NAMALWA (cell line): ENCODE measurements at places on chromosomes 5 and 9.

DNA sequence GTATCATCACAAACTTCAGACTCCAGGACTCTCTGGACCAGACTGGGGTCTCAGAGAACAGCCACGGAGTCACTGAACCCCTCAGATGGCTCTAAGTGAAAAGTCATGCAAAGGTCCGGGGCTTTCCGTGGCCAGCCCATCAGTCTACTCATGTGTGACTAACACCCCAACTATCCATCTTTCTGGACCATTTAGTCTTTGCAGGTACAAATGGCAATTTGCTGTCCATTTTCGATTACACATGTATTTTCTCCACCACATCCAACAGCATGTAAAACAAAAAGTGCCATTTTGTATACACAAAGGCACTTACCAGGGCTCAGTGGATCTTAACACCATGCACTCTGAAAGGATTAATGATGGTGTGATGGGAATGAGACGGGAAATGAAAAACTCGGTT, 387.7 kb downstream of the BNC2 start:
- no peak for DNase-seq

DNA sequence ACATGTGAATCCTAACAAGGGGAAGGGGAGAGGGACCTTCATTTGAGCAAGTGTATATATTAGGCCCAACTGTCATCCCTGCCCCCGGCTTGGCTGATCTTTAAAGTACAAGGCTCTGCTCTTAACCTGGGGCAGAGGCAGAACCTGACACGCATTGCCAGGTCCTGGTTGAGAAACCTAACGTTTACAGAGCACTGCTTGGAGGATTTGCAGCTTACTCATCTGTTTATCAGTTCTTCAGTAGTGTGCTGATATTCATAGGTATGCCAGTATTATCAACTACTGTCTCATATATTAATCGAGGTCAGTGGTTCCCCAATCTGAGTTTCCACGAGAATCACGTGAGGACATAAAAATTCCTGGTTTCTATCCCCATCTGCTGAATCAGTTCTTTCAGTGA, 50.4 kb downstream of the ACO1 start:
- no peak for DNase-seq

DNA sequence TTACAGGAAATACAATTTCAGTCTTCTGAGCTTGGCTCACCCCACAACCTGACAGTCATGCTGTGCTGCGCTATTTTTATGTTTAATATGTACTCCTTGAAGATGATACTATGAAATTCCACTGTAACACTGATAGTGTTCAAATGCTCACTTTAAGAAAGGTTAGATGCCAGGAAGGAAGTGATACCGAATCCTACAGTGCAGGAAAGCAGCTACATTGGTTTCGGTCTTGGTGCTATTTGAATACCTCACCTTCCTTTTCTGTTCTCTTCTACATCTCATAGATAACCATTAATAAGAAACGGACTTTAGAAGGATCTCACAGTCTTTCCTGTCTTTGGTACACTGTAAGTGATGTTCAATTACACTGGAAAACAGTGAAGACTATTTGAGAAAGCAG, 117.6 kb downstream of the SEMA5A start:
- DNase-seq: no peak

DNA sequence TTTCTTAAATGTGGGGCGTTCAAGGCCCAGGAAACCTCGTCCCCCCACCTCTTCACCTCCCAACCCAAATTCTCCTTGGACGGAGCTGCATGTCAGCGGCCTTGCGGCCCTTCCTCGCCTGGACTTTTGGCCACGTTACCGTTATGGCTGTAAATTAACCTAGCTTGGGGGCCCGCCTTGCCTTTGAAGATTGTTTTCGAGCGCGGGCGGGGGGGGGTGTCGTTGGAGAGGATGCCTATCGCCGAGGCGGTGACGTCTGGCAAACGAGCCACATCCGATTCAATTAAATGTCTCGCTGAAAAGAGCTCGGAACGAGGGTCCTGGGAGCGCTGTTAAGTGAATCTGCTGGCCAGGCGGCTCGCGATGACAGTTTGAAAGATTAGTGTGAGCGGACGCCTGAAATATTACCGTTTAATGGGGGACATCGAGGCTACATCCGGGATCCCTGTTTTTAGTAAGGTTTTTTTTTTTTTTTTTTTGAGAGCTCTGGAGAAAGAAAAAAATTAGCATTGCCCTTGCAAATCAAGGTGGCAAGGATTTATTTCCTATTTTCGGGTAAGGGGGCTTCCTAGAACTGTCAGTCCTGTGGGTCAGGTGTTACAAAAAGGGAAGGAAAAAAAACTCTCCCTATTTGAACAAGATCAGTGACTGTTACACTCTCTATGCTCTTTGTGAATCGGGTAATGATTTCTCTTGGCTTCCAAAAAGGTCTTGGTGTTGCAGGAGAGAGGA, 2.3 kb upstream of the NKX2-5 start:
- no peak for DNase-seq

GRCh38 chr5:176637556-176637955, 7.1 kb downstream of the EIF4E1B start:
- no peak for DNase-seq

- DNase-seq: no peak
Measured at GRCh38 chr9:93582115-93582514, 5.7 kb downstream of the PHF2 start.

- no peak for DNase-seq
Measured at GRCh38 chr5:74274326-74274725, 366.2 kb downstream of the ENC1 start.

- no peak for DNase-seq
Measured at GRCh38 chr9:92976431-92976830, 29.1 kb downstream of the FGD3 start.

DNA sequence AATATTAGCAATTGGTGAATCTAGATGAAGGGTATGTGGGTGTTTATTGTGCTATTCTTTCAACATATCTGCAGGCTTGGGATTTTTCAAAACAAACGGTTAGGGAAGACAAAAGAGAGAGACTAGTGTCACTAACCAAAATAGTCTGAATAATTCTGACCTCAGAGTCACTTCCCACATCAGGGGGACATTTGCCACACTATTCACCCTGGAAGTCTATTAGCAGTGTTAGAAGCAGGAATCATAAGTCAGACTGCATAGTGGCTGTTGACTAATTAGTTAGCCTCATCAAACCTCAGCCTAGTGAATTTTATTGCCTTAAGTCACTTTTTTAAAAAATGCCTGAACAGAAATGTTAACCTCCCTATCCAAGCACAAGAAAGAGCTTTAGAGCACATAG, 169.2 kb upstream of the RGMB start:
- no peak for DNase-seq

- DNase-seq: peak; percentile 98
Measured at GRCh38 chr5:141564216-141564692, 54.5 kb downstream of the DIAPH1 start.

DNA sequence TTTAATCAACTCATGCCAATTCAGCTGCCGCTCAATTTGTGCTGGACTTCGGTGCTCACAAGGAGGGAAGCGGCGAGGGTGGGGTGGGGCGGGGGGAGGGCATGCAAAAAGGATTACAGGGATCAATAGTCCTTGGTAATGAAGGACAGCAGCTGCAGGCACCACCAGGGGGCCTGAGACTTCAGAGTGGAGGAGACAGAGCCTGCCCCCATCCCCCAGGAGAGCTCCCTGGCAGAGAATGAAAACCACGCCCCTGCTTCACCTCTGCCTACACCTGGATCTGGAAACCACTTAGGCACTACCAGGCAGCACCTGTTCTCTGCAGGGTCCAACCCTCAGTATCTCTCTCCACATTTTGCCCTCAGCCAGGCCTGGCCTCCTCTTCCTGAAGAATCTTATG, 155.6 kb downstream of the TRIM32 start:
- DNase-seq: no peak

DNA sequence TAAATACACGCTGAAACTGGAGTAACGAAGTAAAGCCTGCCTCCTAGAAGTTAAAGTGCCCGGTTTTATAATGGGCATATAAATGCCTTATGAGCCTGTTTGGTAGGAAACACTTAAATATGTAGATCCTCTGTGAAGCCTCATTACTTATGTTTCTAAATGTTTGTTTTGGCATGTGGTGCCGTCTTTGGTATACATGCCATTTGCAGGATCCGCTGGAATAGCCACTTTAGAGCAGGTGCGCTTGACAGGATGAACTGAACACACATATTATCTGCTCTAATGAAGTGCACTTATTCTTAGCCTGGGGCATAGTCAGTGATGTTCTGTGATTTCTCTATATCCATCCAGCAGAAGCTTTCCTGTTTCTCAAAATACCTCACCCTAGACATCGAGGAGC, 778.1 kb upstream of the WWC1 start:
- no peak for DNase-seq

- DNase-seq: no peak
Measured at GRCh38 chr9:98951967-98952366, 8.3 kb downstream of the COL15A1 start.

GRCh38 chr5:172334196-172334595, 50.6 kb upstream of the UBTD2 start:
- DNase-seq: peak; percentile 37

DNA sequence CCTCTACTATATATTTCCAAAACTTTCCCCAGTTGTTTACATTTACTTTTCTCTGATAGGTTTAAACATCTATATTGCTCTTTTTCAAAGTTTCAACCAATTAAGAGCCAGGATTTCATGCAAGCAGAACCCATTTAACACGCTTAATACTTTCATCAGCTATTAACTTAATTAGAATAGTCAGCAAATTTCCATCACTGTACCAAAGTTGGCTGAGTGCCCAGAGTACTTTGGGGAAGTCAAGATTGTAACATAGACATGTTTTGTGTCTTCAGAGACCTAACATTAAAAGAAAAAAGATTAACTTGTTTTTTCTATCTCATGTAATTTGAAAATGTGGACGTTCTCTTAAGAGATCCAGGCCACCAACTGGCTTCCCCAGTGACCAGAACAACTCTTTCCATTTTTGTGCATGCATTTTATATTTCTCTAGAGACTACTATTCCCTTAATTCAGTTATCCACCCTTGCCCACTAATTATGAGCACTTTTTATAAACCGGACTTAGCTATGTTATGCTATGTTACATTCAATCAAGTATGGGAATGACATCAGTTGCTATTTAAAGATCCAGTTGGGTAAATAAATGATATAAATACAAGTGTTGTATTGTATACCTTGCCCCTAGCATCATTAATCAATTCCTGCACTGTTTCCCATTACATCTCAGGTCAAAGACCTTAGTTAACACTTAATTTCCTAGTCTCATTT, 478.1 kb upstream of the NMUR2 start:
- peak; percentile 9 for DNase-seq

- no peak for DNase-seq
Measured at GRCh38 chr5:158393457-158393856, 534.5 kb upstream of the CLINT1 start.

DNA sequence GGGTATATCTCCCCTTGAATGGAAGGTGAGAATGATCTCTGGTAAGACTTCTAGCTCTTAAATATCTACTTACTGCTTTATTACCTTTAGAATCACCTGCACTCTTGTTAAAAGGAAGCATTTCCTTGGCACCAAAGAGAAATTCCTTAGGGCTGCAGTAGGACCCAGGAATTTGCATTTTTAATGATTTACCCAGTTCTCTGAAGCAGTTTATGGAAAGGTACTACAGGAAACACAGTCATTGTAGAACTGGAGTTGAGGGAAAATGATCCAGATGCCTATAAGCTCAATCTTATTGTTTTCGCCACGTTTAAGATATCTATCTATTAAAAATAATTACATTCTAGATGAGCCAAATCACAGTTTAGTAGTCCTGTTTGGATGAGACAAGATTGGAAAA, 9.5 kb upstream of the C9 start:
- no peak for DNase-seq

GRCh38 chr9:130689937-130690700, 3.5 kb upstream of the EXOSC2 start:
- DNase-seq: peak; percentile 97

DNA sequence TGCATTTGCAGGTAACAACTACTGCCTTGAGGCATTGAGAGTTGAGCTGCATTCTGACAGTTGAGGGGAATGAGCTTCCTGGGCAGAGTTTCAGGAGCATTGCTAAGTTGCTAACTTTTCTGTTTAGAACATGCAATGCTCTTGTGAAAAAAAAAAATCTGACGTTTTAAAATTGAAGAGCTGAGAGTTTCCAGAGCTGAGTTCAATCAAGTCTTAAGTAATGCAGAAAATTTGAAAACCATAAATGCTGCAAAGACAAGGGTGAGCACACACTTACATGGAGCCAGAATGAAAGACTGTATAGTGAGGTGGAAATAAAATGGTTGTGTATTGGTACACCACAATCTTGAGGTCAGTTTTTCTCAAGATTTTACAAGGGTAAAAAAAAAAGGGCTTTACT, 166.0 kb downstream of the GABRB2 start:
- DNase-seq: no peak

GRCh38 chr9:4168526-4168925, 131.3 kb downstream of the GLIS3 start:
- DNase-seq: no peak

- DNase-seq: no peak
Measured at GRCh38 chr9:98168941-98169488, 23.4 kb downstream of the CORO2A start.

DNA sequence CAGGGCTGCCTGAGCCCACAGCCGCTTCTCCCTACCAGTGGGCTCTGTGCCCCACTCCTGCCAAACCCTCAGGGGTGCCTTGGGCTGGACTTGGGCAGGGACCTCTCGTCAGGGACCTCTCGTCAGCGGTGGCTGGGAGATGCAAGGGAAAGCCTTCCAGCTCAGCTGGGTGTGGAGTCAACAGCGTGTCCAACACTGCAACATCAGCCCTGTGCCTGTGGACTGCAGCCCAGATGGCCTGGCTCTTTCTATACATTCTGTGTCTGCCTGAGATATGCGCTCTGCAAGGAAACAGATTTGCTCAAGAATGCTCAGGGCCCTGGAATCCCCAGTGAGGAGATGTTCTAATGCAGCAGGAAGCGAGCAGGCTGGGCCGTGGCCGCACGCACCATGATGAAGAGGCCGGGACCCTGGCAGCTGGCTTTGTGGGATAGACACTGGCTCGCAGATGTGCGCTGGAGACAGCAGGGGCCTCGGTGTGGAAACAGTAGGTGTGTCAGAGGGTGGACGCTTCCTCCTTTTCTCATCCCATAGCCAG, 85.0 kb upstream of the COL5A1 start:
- no peak for DNase-seq

DNA sequence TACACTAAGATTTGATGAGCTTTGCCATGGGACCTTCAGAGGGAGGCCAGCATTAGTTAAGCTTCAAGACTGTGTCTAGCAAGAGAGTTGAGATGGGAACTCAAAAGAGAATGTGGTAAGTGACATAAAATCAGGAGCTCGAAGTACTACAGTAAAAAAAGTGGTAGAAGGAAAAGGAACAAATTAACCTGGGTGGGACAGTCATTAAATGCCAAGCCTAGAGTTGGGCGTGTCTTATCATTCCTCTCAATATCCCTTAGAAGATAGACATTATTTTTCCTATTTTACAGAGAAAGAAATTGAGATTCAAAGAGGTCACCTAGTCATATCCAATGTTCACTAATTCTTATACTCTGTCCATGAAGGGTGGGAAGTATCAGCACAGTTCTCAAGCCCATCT, 3.3 kb upstream of the TXN start:
- DNase-seq: no peak
